ENCODE measurements at places on chromosomes 11 and 22.

- DNase-seq: no peak
Observed at GRCh38 chr11:16321148-16321547, 35.2 kb downstream of the SOX6 start.

DNA sequence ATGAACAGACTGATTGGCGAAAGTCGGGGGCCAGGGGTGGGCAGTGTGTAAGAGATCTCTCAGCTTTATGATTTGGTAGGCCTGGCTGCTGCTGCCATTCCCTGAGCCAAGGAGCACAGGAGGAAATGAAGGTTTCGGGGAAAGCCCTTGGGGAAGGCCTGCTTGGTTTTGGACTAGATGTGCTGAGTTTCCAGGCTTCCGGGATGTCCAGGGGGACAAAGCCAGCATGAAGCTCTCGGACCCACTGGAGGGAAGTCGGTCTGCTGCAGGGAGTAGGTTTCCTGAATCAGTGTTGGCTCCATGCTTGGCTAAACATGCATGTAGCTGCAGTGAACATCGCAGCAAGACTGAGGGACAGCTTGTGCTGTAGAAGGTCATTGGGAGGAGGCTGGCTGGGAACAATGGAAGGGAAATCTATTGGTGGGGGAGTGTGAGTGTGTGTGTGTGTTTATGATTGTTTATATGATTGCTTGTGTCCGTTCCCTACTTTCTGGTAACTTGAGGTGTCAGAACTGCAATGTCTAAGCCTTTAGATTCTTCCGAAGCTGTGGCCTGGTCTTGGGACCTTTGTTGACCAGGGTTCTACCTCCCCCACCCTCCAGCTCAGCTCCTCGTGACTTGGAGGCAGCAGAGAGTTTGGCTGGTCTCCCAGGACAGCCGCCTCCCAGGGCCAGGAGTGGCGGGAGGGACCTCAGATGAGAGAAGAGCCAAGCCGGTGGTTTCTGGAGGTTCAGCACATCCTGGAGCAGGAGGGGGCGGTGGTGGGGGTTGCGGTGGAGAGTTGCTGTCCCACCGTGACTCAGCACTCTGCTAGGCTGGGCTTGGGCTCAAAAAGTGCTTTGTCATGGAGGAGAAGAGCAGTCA is 4.0 kb upstream of the FTH1 start:
- DNase-seq: peak; percentile 98

DNA sequence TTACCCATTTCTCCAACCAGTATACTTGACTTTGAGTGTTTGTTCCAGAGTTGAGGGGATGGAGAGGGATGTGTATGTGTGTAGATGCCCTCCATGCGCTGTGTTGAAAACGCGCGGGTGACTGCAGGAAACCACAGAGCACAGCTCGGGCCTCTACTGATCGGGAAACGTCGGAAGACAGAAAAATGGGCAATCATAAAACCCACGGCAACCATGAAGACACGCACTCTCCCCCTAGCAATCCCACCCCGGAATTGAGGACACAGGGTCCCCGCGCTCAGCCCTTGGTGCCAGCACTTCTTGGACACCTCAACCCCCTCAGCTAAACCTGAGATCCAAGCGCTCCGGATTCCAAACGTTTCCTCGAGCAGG is 251 bp upstream of the UQCC3 start:
- DNase-seq: no peak

DNA sequence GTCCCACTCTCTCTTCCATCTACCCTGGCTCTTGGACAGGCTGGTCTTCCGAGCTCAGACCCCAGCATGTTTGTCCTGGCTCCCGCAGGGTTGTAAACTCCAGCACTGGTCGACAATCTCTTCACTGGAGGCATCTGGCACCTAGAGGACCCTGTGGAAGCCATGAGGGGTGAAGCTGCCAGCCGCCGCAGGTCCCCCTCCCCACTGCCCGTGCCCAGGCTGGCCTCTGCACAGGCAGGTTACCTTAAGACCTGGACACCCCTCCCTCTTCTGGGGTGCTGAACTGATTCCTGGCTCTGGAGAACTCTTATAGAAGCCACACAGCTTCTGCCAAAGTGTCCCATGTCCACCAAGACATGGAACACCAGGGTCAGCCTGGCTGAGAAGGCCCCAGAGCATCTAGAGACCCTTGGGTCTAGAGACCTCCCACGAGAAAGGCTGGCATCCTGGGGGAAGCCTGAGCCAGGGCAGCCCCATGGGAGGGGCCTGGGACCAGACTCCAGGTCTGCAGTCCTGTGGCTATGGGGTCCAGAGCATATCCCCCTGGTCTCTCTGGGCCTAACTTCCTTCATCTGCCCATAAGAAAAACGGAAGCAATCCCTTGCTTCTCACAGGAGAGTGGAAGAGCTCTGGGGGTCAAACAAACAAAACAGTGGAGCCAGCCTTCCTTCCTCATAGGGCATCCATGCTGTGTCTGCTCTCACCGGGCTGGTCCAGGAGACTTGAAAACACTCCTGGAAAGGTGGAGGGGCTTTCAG is 30.6 kb downstream of the LMO1 start:
- no peak for DNase-seq

Data from suppressor macrophage treated with lipopolysaccharide for 1 hour (primary cell).